ENCODE measurements at places on chromosomes 1 and 21.

DNA sequence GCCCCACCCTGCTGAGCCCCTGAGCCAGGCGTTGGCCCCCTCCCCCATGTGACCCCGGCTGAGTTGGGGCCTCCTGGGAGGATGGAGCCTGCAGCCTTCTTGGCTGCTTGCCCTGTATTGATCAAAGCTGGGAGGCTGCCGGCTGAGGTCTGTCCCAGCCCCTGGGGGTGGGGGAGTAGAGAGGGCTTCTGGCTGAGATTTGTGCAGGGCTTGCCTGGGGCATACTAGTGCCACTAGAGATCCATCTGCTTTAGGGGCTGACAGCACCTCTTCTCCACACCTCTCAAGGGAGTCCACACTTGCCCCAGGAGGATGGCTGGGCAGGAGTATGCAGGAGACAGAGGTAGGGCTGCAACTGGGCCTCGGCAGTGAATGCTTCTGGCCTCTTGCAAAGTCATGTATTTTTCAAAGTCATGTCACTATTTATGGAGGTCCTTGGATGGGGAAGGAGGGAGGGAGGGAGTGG is 53.6 kb upstream of the SSBP3 start:
- no peak overlapping the region for H3K27ac ChIP-seq
- H3K36me3 ChIP-seq = no peaks in the 10 kb centered on the region
- no peak overlapping the region for H3K4me3 ChIP-seq
- H3K27me3 ChIP-seq = no peaks in the 10 kb centered on the region

GRCh38 chr1:215932558-215932957 is 365.5 kb downstream of the KCTD3 start:
- H3K27ac ChIP-seq = no peak overlapping the region
- no peaks in the 10 kb centered on the region for H3K36me3 ChIP-seq
- H3K4me3 ChIP-seq = no peak overlapping the region
- DNase-seq = no peak
- H3K27me3 ChIP-seq = no peaks in the 10 kb centered on the region
- no peaks in the 10 kb centered on the region for H3K4me1 ChIP-seq

GRCh38 chr1:89884718-89885596 is 64.1 kb downstream of the LRRC8D start:
- no peak overlapping the region for H3K4me3 ChIP-seq
- H3K4me1 ChIP-seq = no peaks in the 10 kb centered on the region
- no peaks in the 10 kb centered on the region for H3K27me3 ChIP-seq
- no peak overlapping the region for H3K27ac ChIP-seq
- DNase-seq = no peak
- no peaks in the 10 kb centered on the region for H3K36me3 ChIP-seq

DNA sequence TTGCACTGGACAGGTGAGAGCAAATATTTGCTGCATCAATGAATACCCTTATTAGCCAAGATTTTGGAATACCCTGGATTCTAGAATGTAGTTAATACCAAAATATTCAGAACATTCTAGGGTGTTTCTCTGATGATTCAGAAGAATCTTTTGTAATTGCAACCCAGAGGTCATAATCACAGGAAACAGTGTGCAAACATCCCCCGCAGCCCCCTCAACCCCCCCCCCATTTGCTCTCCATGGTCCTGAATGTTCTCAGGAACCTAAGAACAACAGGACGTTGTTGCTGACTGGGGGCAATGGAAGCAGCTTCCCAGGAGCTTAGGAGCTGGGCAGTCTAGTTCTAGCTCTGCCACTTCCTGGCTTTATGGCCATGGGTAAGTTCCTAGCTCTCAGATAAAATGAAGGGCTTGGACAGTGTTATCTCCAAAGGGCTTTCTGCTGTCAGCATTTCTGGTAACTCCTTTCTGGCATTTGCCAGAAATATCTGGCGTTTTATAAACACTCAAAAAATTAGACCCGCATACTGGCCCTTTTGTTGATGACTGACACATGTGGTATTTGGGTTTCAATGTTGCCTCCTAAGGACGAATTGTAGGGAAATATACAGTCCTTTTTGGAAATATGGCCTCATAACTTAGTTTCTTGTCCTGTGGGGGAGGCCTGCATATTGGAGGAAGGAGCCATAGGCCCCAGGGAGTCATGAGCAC is 178.6 kb downstream of the RRAGC start:
- no peaks in the 10 kb centered on the region for H3K36me3 ChIP-seq
- no peak overlapping the region for H3K4me3 ChIP-seq
- H3K27me3 ChIP-seq = no peaks in the 10 kb centered on the region
- no peaks in the 10 kb centered on the region for H3K4me1 ChIP-seq
- DNase-seq = no peak
